SJSA1 (cell line): ENCODE measurements at places on chromosomes 12 and 14. TPM values are rescaled to one million over a fixed set of nuclear protein-coding genes. Genes with fewer than 3 reads are reported as not detected.

Gene POTEG
- total RNA-seq, result not detected in 2 replicates

Gene NPAS3
- 0.26 TPM in 1 of 2 replicates, not detected in the other for total RNA-seq

Gene ITGA7
- 0.24 TPM in 1 of 2 replicates, not detected in the other for total RNA-seq

Gene GNG2
- total RNA-seq, result 13.1 and 23.2 TPM in 2 replicates

Gene MYL2
- not detected in 2 replicates for total RNA-seq

Gene P2RX2
- total RNA-seq, result not detected in 2 replicates

Gene CALM1
- total RNA-seq, result 392 and 466 TPM in 2 replicates

Gene KCNA1
- total RNA-seq, result not detected in 2 replicates

Gene LMO3
- total RNA-seq, result not detected in 2 replicates

Gene CLEC4D
- not detected in 2 replicates for total RNA-seq

DNA sequence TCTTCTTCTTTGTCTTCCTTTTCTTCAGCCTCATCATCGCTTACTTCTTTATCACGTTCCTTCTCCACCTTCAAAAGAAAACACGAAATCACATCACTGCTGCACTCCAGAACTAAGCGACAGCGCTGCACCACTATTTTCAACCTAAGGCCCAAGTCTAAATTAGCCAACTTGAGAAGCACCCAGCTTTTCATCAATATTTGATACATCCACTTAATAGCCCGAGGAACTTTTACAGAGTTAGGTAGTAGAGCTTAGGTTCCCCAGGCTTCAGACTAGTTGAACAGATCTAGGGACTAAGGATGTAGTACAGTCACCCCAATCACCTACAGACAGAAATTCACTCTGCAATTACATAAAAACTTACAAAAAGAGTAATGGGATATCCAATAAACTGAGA lies 1.9 kb downstream of the HSP90AA1 start:
- H3K4me3 ChIP-seq, result peak overlapping the region; percentile 69
- H3K27ac ChIP-seq, result no peak overlapping the region
- DNase-seq, result no peak
- no peaks in the 10 kb centered on the region; the same call in 1 of the 2 replicates for H3K27me3 ChIP-seq
- H3K36me3 ChIP-seq, result peaks cover 69% of the 10 kb centered on the region

GRCh38 chr12:3752096-3752709 lies 706 bp downstream of the CRACR2A start:
- no peak overlapping the region for H3K27ac ChIP-seq
- DNase-seq, result no peak
- H3K4me3 ChIP-seq, result peak overlapping the region; percentile 34

- no peak for DNase-seq
- no peaks in the 10 kb centered on the region for H3K36me3 ChIP-seq
- no peaks in the 10 kb centered on the region for H3K27me3 ChIP-seq
- no peak overlapping the region for H3K27ac ChIP-seq
Observed at GRCh38 chr12:11638315-11638916, 11.1 kb upstream of the ETV6 start.

GRCh38 chr12:68113644-68114043 lies 45.9 kb downstream of the IFNG start:
- H3K27ac ChIP-seq, result no peak overlapping the region
- H3K4me3 ChIP-seq, result no peak overlapping the region
- no peaks in the 10 kb centered on the region for H3K36me3 ChIP-seq
- DNase-seq, result no peak
- H3K27me3 ChIP-seq, result no peaks in the 10 kb centered on the region; the same call in 1 of the 2 replicates
- no peaks in the 10 kb centered on the region for H3K4me1 ChIP-seq

DNA sequence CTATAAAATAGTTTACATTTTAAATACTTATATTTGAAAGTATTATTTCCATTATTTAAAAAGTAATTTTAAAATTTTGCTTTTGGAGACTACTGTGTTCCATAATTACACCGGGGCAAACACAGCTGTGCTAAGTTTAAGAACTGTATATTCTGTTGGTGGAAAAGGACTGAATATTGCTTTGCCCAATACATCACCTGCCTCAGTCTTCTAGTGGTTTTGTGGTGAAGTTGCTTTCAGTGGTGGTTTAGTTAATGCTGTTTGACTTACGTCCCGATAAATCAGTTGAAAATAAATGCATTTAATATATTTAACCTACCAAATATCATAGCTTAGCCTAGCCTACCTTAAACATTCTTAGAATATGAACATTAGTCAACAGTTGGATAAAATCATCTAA lies 23.4 kb downstream of the FBXO34 start:
- no peaks in the 10 kb centered on the region for H3K36me3 ChIP-seq
- DNase-seq, result no peak
- H3K27me3 ChIP-seq, result no peaks in the 10 kb centered on the region
- no peak overlapping the region for H3K4me3 ChIP-seq
- no peaks in the 10 kb centered on the region for H3K4me1 ChIP-seq

DNA sequence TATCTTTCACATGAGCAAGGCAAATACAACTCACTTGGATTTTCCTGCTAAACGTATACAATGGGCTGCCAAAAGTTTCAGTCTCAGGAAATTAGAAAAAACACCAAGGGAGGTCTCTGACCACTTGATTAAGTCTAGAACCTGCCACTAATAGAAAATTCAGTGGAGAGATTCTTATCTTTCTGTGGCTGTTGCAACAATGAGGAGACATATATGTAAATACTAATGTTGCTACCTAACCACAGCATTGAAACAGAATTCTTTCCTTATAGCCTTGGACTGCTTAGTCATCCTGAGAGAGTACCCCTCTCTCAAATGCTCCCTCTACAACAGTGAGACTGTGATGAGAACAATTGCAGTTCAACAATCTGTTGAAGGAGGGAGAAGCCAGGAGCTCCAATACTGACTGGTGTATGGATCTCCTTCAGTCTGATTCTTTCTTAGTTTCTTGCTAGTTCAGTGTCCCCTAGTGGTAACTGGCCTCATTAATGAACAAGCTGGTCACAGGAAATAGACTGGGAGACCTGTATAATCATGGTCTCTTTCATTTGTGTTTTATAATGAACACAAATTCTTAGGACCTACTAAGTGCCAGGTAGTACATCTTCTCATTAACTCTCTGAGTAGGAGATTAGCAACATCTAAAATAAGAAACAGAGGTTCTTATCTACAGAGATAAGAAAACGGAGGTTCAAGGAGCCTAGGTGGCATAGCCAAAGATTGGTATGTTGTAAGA lies 164.5 kb downstream of the SLC38A4 start:
- peaks cover 79% of the 10 kb centered on the region for H3K4me1 ChIP-seq
- no peaks in the 10 kb centered on the region for H3K27me3 ChIP-seq
- H3K27ac ChIP-seq, result peak overlapping the region; percentile 90
- no peaks in the 10 kb centered on the region for H3K36me3 ChIP-seq

DNA sequence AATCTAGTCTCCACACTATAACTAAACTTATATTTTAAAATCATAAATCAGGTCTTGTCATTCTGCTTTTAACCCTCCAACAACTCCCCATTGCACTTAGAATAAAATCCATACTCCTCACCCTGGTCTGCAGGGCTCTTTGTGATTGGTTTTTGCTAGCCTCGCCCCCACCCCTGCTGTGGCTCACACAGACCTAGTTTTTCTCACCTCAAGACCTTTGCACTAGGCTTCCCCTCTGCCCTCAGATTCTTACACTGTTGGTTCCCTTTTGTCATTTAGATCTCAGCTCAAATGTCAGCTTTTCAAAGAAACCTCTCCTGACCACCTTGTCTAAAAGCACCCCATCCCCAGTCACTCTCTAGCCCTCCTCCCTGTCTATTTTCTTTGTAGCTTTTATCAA lies 10.7 kb upstream of the LHX5 start:
- peaks cover 50% of the 10 kb centered on the region for H3K27me3 ChIP-seq
- H3K27ac ChIP-seq, result no peak overlapping the region
- no peaks in the 10 kb centered on the region; the same call in 1 of the 2 replicates for H3K4me1 ChIP-seq
- no peak overlapping the region for H3K4me3 ChIP-seq
- no peaks in the 10 kb centered on the region for H3K36me3 ChIP-seq

- H3K27me3 ChIP-seq, result no peaks in the 10 kb centered on the region
- H3K4me1 ChIP-seq, result peaks cover 23% of the 10 kb centered on the region
- 0 out of 2 replicates have a peak overlapping the region, but pooled peaks have one; percentile 2 for H3K27ac ChIP-seq
- no peak for DNase-seq
Observed at GRCh38 chr14:103384450-103385151, 614 bp upstream of the MARK3 start.

- no peaks in the 10 kb centered on the region for H3K27me3 ChIP-seq
- H3K4me1 ChIP-seq, result no peaks in the 10 kb centered on the region; the same call in 1 of the 2 replicates
- no peak overlapping the region for H3K27ac ChIP-seq
- H3K4me3 ChIP-seq, result no peak overlapping the region
- no peak for DNase-seq
- H3K36me3 ChIP-seq, result no peaks in the 10 kb centered on the region
Observed at GRCh38 chr12:80056845-80057244, 42.5 kb upstream of the OTOGL start.

- H3K27me3 ChIP-seq, result no peaks in the 10 kb centered on the region
- H3K36me3 ChIP-seq, result no peaks in the 10 kb centered on the region
- no peak overlapping the region for H3K27ac ChIP-seq
- no peaks in the 10 kb centered on the region for H3K4me1 ChIP-seq
Observed at GRCh38 chr12:92503029-92503931, 199.5 kb upstream of the PLEKHG7 start.

DNA sequence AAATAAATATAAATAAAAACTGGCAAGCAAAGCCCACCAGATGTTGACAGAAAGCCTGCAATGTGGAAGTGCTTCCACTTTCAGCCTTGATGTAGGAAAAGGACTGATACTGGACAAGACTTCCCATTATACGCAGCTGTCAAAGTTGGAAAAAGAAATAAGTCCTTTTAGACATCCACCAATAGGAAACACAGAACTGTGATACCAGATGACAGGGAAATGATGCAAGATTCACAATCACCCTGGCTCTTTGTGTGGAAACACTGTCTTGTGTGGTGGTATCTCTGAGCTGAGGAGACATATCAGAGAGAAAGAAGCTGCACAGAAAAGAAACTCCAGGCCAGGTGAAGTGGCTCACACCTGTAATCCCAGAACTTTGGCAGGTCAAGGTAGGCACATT lies 13.8 kb upstream of the METAP2 start:
- no peaks in the 10 kb centered on the region for H3K27me3 ChIP-seq
- no peaks in the 10 kb centered on the region for H3K36me3 ChIP-seq
- no peak overlapping the region for H3K4me3 ChIP-seq
- no peaks in the 10 kb centered on the region for H3K4me1 ChIP-seq
- H3K27ac ChIP-seq, result no peak overlapping the region

- H3K4me1 ChIP-seq, result no peaks in the 10 kb centered on the region
- no peaks in the 10 kb centered on the region for H3K36me3 ChIP-seq
- no peak for DNase-seq
Observed at GRCh38 chr12:32983332-32983731, 86.8 kb upstream of the PKP2 start.

DNA sequence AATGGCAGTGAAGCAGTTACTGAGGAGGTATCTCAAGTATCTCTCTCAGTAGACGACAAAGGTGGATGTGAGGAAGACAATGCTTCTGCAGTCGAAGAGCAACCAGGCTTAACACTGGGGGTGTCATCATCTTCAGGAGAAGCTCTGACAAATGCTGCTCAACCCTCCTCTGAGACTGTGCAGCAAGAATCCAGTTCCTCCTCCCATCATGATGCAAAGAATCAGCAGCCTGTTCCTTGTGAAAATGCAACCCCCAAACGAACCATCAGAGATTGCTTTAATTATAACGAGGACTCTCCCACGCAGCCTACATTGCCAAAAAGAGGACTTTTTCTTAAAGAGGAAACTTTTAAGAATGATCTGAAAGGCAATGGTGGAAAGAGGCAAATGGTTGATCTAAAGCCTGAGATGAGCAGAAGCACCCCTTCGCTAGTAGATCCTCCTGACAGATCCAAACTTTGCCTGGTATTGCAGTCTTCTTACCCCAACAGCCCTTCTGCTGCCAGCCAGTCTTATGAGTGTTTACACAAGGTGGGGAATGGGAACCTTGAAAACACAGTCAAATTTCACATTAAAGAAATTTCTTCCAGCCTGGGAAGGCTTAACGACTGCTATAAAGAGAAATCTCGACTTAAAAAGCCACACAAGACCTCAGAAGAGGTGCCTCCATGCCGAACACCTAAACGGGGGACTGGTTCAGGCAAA lies 216.6 kb downstream of the AKAP6 start:
- no peaks in the 10 kb centered on the region for H3K27me3 ChIP-seq
- H3K36me3 ChIP-seq, result no peaks in the 10 kb centered on the region
- H3K27ac ChIP-seq, result no peak overlapping the region

GRCh38 chr12:6996040-6996441 lies 22.2 kb downstream of the LPCAT3 start:
- H3K27ac ChIP-seq, result no peak overlapping the region
- no peaks in the 10 kb centered on the region for H3K27me3 ChIP-seq
- no peaks in the 10 kb centered on the region for H3K4me1 ChIP-seq
- DNase-seq, result no peak
- peaks cover 25% of the 10 kb centered on the region for H3K36me3 ChIP-seq

DNA sequence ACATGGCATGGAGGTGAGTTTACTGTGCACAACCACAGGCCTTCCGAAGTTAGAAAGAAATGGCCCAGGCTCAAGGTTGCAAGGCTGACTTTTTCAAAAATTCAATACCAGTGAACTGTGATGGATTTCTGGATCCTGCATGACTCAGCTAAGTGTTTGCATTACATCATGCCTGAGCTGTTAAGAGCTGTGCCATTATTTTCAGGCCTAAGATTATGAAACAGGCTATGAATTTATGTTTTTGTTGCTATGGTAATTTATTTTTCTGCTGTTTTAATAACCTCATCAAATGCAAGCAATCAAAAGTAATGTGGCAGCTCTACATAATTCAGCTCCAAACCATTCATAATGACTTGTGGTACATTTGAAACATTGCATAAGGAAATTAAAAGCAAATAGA lies 457.7 kb upstream of the TMEM132C start:
- peaks cover 35% of the 10 kb centered on the region for H3K4me1 ChIP-seq
- H3K4me3 ChIP-seq, result no peak overlapping the region
- no peaks in the 10 kb centered on the region for H3K27me3 ChIP-seq
- no peaks in the 10 kb centered on the region for H3K36me3 ChIP-seq
- H3K27ac ChIP-seq, result peak overlapping the region; percentile 88

- no peaks in the 10 kb centered on the region for H3K4me1 ChIP-seq
- H3K27me3 ChIP-seq, result no peaks in the 10 kb centered on the region
- no peak for DNase-seq
Observed at GRCh38 chr12:119204671-119205285, 26.0 kb downstream of the HSPB8 start.

- H3K4me1 ChIP-seq, result peaks cover 18% of the 10 kb centered on the region
- H3K27me3 ChIP-seq, result no peaks in the 10 kb centered on the region
- H3K4me3 ChIP-seq, result peak overlapping the region; percentile 73
- 0 out of 2 replicates have a peak, but pooled peaks cover 5% of the 10 kb centered on the region for H3K36me3 ChIP-seq
- DNase-seq, result no peak
Observed at GRCh38 chr14:39266525-39266870, 32.8 kb downstream of the MIA2 start.

- no peaks in the 10 kb centered on the region for H3K4me1 ChIP-seq
- no peak overlapping the region for H3K4me3 ChIP-seq
- H3K36me3 ChIP-seq, result no peaks in the 10 kb centered on the region
- no peak for DNase-seq
Observed at GRCh38 chr14:97198813-97199212, 401.6 kb downstream of the VRK1 start.

- no peak for DNase-seq
- H3K27me3 ChIP-seq, result no peaks in the 10 kb centered on the region
- H3K36me3 ChIP-seq, result no peaks in the 10 kb centered on the region
- no peak overlapping the region for H3K4me3 ChIP-seq
Observed at GRCh38 chr12:61655241-61655640, 605.0 kb upstream of the USP15 start.

DNA sequence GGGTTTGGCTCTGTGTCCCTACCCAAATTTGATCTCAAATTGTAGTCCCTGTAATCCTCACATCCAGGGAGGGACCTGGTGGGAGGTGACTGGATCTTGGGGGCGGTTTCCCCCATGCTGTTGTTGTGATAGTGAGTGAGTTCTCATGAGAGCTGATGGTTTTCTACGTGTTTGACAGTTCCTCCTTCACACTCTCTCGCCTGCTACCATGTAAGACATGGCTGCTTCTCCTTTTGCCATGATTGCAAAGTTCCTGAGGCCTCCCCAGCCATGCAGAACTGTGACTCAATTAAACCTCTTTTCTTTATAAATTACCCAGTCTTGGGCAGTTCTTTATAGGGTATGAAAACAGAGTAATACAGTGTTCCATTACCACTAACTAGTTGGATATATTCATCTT lies 10.3 kb upstream of the LRRC23 start:
- H3K27me3 ChIP-seq, result no peaks in the 10 kb centered on the region
- H3K27ac ChIP-seq, result no peak overlapping the region
- DNase-seq, result no peak
- peaks cover 14% of the 10 kb centered on the region for H3K4me1 ChIP-seq
